ENCODE measurements at places on chromosomes 16 and 17. TPM values are rescaled to one million over a fixed set of nuclear protein-coding genes. Genes with fewer than 3 reads are reported as not detected.
A peak's percentile ranks its signal among the peaks of the same experiment; 100 is the strongest.

DNA sequence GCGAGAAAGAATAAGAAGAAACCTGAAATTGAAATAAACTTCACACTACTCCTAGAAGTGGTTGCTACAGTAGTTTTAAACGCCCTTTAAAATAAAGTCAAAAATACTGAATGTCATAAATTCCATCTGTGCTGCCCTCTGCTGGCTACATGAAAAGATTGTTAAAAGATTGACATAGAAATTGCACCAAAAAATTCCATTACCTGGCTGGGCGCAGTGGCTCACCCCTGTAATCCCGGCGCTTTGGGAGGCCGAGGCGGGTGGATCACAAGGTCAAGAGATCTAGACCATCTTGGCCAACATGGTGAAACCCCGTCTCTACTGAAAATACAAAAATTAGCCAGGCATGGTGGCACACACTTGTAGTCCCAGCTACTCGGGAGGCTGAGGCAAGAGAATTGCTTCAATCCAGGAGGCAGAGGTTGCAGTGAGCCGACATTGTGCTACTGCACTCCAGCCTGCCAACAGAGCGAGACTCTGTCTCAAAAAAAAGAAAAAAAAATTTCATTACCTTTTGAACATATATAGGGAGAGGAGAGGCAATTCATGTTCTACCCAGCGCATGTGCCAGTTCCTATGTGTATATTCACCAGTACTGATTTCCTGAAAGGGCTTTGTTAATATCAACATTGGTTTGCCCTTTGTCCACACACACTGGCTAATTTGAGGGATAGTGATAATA is 36.5 kb downstream of the CYTH1 start:
- H3K4me1 ChIP-seq: peaks cover 23% of the 10 kb centered on the region
- H3K36me3 ChIP-seq: no peaks in the 10 kb centered on the region
- no peak for DNase-seq
- H3K27me3 ChIP-seq: no peaks in the 10 kb centered on the region

DNA sequence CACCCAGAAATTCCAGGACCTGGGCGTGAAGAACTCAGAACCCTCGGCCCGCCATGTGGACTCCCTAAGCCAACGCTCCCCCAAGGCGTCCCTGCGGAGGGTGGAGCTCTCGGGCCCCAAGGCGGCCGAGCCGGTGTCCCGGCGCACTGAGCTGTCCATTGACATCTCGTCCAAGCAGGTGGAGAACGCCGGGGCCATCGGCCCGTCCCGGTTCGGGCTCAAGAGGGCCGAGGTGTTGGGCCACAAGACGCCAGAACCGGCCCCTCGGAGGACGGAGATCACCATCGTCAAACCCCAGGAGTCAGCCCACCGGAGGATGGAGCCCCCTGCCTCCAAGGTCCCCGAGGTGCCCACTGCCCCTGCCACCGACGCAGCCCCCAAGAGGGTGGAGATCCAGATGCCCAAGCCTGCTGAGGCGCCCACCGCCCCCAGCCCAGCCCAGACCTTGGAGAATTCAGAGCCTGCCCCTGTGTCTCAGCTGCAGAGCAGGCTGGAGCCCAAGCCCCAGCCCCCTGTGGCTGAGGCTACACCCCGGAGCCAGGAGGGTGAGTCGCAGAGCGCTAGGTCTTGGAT is 261.5 kb downstream of the SEC14L1 start:
- no peak overlapping the region for H3K27ac ChIP-seq
- H3K4me1 ChIP-seq: peaks cover 57% of the 10 kb centered on the region
- H3K4me3 ChIP-seq: no peak overlapping the region
- no peak for DNase-seq
- no peaks in the 10 kb centered on the region for H3K27me3 ChIP-seq

DNA sequence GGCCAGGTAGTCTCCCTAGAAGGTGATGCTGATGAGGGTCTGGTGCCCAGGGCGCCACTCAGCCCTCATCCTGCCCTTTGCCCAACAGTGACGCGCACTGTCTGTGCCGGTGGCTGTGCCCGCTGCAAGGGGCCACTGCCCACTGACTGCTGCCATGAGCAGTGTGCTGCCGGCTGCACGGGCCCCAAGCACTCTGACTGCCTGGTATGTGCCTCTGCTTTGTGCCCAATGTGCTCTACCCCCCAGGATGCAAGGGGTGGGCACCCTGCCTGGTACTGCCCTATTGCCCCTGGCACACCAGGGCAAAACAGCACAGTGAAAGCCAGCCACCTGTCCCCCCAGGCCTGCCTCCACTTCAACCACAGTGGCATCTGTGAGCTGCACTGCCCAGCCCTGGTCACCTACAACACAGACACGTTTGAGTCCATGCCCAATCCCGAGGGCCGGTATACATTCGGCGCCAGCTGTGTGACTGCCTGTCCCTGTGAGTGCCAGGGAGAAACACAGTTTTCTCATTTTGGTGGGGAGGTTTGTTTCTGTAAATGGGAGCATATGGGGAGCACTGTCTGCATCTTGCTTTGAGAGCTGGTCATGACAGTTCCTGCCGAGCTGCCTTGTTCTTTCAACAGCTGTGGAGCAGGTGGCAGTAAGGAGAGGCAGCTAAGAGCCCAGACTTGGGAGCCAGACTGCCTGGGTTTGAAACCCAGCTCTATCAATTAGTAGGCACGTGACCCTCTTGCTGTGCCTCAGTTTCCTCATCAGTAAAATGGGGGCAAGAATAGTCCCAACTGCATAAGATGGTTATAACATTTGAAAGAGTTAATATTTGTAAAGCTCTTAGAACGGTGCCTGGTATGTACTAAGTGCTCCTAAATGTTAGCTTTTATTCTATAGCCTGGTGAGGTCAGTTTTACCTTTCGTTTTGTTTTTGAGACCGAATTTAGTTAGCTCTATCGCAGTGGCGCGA is 10.4 kb downstream of the ERBB2 start:
- H3K36me3 ChIP-seq: no peaks in the 10 kb centered on the region
- DNase-seq: no peak
- no peaks in the 10 kb centered on the region for H3K27me3 ChIP-seq
- no peak overlapping the region for H3K27ac ChIP-seq

DNA sequence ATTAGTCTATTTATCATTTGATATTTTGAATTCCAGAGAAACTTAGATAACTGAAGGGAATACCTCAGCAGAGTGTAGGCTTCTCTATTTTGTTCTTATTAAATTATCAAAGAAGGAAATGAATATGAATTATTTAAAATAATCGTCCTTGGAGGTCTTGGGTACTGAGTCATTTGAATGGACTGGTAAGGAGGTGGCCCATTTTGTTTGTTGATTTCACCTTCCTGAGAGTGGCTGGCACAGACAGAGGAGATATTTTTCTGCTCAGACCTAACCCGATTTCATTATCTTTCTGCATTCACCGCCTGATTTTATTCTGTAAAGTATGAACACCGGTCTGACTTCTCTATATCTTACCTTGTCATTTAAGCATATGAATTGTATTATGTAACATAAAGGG is 88.0 kb downstream of the USP22 start:
- H3K36me3 ChIP-seq: no peaks in the 10 kb centered on the region
- peak overlapping the region; percentile 38 for H3K27ac ChIP-seq
- peaks cover 14% of the 10 kb centered on the region for H3K4me1 ChIP-seq
- no peaks in the 10 kb centered on the region for H3K27me3 ChIP-seq
- no peak overlapping the region for H3K4me3 ChIP-seq

GRCh38 chr17:67629971-67630320 is 87.8 kb upstream of the NOL11 start:
- no peak for DNase-seq
- H3K27ac ChIP-seq: no peak overlapping the region
- no peaks in the 10 kb centered on the region for H3K27me3 ChIP-seq
- H3K4me1 ChIP-seq: no peaks in the 10 kb centered on the region

GRCh38 chr16:22861580-22861979 is 47.6 kb downstream of the HS3ST2 start:
- no peak overlapping the region for H3K27ac ChIP-seq
- H3K4me3 ChIP-seq: no peak overlapping the region
- H3K4me1 ChIP-seq: no peaks in the 10 kb centered on the region
- H3K27me3 ChIP-seq: no peaks in the 10 kb centered on the region
- no peaks in the 10 kb centered on the region for H3K36me3 ChIP-seq
- DNase-seq: peak; percentile 1

DNA sequence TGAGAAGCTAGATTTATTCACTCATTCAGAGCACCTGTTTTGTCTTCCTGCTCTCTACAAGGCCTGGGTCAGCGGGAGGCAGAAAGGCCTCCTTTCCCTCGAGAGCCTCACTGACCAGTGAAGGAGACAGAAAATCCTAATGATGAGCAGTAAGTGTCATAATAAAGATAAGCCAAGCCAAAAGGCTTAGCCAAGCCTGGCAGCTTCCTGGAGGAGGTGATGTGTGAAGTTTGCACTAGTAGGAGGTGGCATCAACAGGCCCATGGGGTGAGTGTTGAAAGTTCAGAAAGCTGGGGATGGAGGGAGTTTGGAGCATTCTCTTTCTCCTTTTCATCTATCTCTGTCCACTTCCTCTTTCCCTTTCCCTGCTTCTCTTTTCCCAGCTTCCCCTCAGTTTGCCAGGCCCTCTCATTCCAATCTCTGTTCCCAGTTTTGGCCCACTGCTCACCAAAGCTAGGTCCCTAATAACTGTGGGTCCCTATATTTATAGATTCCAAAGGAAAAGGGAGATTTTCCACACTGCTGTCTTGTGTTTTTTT is 16.5 kb upstream of the SPNS3 start:
- no peaks in the 10 kb centered on the region for H3K27me3 ChIP-seq
- H3K27ac ChIP-seq: no peak overlapping the region
- H3K4me3 ChIP-seq: no peak overlapping the region
- H3K36me3 ChIP-seq: no peaks in the 10 kb centered on the region
- H3K4me1 ChIP-seq: no peaks in the 10 kb centered on the region

The EPOP gene
- 0.97 TPM for polyA plus RNA-seq

The CX3CL1 gene
- polyA plus RNA-seq: 7.2 TPM
